ENCODE measurements at places on chromosomes 16 and 17.

- DNase-seq = peak; percentile 85
Measured at GRCh38 chr16:68289621-68290329, 21.0 kb downstream of the SLC7A6OS start.

GRCh38 chr17:79531191-79532095 is 79.4 kb downstream of the RBFOX3 start:
- no peak for DNase-seq

DNA sequence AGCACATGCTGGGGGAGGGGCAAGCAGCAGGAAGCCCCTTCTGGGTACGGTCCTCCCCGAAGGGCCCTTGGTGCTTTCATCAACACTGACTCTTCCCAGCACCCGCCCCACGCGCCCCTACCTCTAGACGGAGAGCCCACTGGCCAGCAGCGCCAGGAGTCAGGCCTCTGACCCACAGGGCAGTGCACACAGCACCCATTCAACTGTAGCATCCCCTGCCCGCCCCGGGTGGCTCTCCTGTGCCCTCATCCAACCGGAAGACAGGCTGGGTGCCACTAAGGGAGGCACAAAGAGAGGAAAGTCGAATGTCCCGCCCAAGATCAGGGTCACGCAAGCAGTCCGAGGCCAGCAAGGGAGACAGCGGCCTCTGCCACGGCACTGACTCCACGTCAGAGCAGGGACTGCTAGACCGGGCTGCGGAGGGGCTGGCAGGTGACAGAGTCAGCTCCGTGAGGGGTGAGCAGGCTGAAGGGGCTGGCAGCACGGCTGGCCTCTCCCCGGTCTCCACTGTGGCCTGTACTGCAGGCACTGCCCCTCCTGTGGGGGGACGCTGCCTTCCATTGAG is 9.8 kb downstream of the MSRB1 start:
- no peak for DNase-seq

DNA sequence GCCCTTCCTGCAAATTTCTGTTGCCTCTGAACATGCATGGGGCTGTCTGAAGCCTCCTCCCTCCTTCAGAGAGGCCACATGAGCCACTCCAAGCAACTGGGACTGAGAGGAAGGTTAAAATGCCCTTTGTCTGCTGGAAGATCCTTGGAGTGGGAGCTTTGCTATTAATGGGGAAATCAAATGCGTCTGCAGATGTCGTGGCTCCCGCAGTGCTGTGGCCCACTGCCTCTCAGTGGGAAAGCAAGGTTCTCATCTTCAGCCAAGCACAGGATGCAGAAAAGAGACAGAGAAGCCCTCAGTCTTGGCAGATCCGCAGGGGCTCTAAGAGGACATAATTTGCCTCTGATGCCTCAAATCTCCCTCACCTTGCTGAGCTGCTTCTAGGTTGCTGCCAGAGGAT is 34.8 kb downstream of the PEMT start:
- DNase-seq = no peak

DNA sequence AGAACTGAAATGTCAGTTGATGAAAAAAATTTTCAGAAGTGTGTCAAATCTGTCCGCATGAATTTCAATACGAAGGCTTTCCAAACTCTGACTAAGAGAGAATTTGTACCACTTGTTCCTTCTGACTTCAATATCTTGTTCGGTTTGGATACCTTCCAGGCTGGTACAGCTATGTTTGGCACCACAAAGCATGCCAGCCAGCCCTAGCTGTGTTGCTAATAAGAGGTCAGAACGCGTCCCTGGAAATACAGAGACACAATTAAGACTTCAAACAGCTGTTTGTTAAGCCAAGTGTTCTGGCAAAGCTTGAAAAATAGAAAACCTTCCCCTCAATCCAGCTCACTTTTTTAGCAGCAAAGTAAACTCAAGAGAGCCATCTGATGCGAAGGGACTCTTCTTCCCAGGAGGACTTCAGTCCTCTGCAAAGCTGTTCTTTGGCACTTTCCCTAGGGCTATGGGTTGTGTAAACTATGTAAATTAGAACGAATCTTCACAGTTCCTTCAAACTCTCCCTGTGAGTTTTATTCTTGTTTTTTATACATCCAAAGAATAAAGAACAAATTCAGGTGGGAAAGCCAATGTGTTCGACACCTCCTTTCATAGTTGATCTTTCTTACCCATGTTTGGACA is 35.1 kb downstream of the GRB2 start:
- no peak for DNase-seq

DNA sequence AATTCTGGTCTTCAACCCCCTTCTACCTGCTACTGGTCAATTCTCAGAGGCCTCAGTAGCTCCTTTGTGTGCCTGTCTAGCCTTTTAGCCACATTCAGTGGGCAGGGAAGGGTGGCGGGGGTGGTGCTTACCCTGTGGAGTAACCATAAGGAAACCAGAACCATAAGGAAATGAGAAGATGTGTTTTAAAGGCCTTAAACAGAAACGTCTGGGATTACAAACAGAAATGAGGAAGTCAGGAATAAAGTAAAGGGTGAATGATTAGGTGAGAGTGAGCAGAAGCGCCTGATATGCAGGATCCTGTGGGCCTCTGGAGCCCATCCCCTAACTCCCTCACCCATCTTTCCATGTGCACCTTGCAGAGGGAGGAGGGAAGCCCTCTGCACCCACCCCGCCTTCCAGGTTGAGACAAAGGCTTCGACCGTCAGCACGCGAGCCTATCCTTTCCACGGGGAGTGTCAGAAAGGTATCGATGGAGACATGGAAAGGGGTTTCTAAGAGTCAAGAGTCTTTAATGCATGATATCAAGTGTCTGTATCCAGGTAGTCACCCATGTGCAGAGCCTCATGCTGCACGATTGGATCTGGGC is 20.4 kb downstream of the KIAA0513 start:
- DNase-seq = no peak

- DNase-seq = no peak
Measured at GRCh38 chr17:78258323-78259191, 27.1 kb downstream of the TMEM235 start.

DNA sequence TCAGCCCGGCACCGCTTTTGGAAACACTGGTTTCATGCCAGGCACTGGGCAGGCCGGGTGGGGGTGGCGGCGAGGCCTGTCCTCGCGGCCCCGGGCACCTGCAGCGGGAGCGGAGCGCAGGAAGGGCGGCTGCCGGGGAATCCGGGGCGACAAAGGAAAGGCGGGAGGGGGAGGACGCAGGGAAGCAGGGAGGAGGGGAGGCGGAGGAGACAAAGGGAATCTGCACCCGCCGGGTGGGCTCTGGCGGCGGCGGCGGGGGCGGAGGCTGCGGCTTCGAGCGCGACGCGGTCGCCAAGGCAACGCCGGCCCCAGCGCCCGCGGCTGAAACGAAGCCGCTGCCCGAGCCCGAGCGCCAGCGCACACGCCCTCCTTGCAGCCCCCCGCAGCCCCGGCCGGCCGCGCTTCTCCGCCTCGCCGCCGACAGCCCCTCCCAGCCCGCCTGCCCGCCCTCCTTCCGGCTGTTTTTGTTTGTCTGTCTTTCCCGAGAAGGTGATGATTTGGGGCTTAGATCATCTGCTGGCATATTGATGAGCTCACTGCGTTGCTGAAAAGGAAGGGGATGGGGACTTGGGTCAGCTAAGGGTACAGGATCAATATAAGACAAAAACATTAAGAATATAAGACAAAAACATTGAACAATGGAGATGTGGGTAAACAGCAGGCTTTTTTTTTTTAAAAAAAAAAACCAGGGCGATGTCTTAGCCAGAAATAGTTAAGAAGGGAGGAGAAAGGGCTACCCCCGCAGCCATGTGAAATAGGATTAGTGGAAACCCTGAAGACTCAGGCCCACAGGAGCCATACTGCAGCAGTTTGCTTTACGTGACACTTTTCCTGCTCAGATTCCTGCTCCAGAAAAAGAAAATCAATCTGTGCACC is 32.7 kb downstream of the CDK5R1 start:
- DNase-seq = peak; percentile 77

DNA sequence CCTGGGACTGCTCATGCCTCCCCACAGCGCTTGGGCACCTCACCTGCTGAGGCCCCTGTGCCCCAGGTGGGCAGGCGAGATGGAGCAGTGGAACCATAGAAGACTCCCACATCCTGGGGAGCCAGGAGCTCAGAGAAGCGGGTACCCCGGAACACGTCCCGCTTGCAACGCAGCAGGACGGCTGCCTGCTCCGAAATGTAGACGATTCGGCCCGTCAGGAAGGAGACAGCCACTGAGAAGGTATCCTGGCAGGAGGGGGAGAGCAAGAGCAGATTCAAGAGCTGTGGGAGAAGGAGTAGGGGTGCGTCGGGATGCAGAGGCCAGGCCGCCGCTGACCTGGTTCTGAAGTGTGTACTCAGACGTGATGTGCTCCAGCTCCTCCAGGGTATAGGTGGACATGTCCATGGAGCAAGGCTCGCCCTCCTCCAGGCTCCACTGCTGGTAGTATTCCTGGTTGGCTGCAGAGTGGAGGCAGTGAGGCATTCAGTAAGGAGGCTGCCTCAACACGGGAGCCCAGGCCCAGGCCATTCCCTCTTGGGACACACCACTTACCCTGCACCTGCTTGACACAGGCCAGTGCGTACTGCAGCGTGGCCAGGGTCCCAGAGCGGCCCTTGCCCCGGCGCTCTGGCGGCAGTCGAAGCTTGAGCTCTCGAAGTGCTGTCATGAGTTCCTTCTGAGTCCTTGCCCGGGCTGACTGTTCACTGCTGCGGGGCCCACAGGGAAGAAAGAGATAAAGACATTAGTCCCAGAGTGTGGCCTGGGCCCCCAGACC is 2.6 kb downstream of the PER1 start:
- DNase-seq = no peak

DNA sequence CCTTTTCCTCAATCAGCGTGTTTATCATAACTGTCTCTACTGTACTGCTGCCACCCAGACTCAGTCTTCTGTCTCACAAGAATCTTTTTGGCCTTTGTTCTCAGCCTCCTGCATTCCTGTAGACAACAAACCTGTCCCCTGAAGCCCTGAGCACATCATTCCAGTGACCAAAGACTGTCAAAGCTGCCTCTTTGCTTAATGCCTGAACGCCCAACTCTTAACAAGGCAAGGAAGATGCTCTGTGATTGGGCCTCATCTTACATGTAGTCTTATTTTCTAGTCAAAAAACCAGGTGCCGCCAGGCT is 29.3 kb upstream of the AQP8 start:
- no peak for DNase-seq

GRCh38 chr16:61780161-61780560 is 256.1 kb downstream of the CDH8 start:
- DNase-seq = no peak

GRCh38 chr16:29910819-29911675 is 10.8 kb downstream of the ASPHD1 start:
- no peak for DNase-seq

DNA sequence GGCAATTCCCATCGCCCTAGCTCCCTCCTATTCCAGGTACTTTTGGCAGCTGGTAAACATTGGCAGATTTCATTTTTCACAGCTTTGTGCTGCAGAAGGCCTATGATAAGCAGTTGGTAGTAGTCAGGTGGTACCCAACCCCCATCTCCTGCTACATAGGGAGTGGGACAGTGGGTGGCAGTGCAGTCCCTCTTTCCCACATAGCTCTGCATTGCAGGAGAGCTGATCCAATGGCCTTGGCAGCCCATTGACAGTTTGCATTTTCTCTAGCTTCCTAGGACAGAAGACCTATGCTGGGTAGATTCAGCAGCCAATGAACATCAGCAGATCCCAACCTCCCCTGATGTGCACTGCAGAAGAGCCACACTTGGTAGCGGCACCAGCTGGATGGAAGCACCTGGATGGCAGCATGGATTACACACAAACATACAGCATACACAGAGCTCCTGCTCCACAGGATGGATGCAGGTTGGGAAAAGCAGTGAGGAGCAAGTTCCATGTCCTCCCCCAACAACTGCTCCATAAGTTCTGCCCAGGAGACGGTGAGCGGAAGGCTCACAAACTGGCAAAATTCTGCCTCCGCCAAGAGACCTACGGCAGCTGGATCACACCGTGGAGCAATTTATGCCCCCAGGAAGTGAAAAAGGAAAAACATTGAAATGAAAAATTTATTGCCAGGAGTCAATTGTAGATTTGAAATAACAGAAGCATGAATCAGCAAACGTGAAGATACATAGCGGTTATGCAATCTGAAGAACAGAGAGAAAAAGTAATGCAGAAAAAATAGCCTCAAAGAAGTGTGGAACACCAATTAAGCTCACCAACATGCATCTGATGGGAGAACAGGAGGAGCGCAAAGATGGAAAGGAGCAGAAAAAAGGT is 95.7 kb downstream of the CACNG1 start:
- DNase-seq = no peak

- no peak for DNase-seq
Measured at GRCh38 chr17:47427985-47428384, 102.9 kb upstream of the NPEPPS start.

- DNase-seq = no peak
Measured at GRCh38 chr17:7340179-7340578, 3.9 kb downstream of the ACAP1 start.

- DNase-seq = no peak
Measured at GRCh38 chr16:72189865-72190371, 18.0 kb upstream of the PMFBP1 start.

DNA sequence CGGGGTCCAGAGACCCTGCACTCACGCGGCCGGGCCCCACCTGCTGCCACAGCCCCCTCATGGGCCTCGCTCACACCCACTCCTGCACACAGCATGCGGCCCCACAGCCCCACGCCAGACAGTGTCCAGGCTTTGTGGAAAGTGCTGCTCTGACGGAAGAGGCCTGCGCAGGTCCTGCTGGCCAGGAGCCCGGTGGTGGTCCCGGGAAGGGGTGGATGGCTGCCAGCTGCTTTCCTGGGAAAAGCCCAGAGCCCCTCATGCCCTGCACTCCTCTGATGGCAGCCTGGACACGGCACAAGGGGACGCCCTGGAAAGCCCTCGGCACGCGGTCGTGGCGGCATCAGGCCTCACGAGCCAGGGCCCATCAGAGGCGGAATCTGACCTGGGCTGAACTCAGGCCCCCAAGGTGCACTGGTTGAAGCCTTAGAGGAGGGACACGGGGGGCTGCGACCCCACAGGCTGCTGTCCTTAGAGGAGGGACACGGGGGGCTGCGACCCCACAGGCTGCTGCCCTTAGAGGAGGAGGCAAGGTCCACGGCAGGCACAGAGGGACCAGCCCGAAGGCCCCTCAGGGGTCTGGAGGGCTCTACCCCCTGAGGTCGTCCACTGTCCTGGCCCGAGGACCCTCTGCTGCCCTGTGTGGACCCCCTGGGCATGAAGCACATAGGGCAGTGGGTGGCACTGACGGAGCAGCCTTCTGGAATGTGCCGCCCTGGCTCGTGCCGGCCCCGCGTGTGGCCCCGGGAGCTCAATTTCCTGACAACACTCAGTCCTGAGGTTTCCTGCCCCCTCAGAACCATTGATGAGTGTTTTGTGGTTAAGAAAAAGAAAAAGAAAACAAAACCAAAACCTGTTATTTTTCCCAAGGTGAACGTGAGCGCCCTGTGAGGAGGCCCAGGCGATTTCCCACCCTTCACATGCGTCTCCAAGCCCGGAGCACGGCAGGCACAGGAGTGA is 22.1 kb downstream of the SOX8 start:
- DNase-seq = no peak

Data from GM20000 (cell line).